ENCODE measurements at places on chromosomes 4 and X. TPM values are rescaled to one million over a fixed set of nuclear protein-coding genes. Genes with fewer than 3 reads are reported as not detected.

GRCh38 chr4:168744021-168744420, 247.2 kb downstream of the PALLD start:
- H3K4me1 ChIP-seq: no peaks in the 10 kb centered on the region
- no peaks in the 10 kb centered on the region for H3K27me3 ChIP-seq
- no peaks in the 10 kb centered on the region for H3K36me3 ChIP-seq
- H3K27ac ChIP-seq: no peak overlapping the region
- DNase-seq: no peak
- no peak overlapping the region for H3K4me3 ChIP-seq

- no peak for DNase-seq
- H3K4me3 ChIP-seq: no peak overlapping the region
- H3K4me1 ChIP-seq: no peaks in the 10 kb centered on the region
- no peaks in the 10 kb centered on the region for H3K36me3 ChIP-seq
These were observed 125.1 kb downstream of the ARX start for GRCh38 chrX:24890677-24891076.

- H3K27ac ChIP-seq: no peak overlapping the region
- no peaks in the 10 kb centered on the region for H3K36me3 ChIP-seq
- no peaks in the 10 kb centered on the region for H3K4me1 ChIP-seq
- no peaks in the 10 kb centered on the region for H3K27me3 ChIP-seq
- DNase-seq: no peak
- no peak overlapping the region for H3K4me3 ChIP-seq
These were observed 19.3 kb upstream of the CLNK start for GRCh38 chr4:10703766-10704429.

The TMPRSS11E gene
- total RNA-seq: not detected

Data from ascending aorta (tissue), 2 donors.